ENCODE measurements at places on chromosomes 5 and 9.

GRCh38 chr5:126925482-126925881 lies 104.9 kb downstream of the MARCHF3 start:
- no peak for DNase-seq

DNA sequence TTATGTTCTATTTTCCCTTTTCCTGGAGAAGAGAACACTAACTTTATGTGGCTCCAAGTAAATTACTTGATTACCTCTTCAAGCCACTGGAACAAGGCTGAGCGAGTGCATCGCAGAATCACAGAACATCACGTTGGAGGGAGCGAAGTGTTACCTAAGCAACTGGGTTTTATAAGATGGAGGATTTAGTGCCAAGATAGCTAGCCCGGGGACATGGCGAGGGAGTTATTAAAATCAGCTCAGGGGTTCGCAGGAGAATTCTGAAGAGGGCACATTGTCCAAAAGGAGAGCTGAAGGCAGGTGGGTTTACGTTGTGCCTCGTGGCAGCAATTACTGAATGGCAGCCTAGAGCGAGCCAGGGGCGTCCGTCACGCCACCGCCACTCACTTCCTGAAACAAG lies 563.2 kb upstream of the ADAMTS16 start:
- DNase-seq: no peak

- DNase-seq: no peak
Measured at GRCh38 chr9:120718316-120718715, 4.0 kb upstream of the MEGF9 start.

- DNase-seq: no peak
Measured at GRCh38 chr9:128912270-128912853, 8.4 kb upstream of the PHYHD1 start.

DNA sequence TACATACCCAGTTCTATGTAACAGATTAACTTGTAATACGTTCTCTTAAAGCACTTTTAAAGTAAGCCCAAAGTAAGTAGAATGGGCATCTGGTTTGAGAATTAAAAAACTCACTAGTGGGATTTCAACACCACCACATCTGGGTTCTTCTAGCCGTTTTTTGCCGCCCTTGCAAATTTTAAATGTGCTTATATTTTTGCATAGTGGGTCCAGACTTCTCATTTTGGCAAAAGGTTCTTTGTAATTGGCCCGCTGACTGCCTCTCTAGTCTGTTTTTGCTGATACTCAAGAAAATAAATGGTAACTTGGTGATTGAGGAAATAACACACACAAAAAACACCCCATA lies 582 bp upstream of the FBXO4 start:
- DNase-seq: no peak

- DNase-seq: no peak
Measured at GRCh38 chr5:129172580-129172979, 78.0 kb downstream of the ISOC1 start.

DNA sequence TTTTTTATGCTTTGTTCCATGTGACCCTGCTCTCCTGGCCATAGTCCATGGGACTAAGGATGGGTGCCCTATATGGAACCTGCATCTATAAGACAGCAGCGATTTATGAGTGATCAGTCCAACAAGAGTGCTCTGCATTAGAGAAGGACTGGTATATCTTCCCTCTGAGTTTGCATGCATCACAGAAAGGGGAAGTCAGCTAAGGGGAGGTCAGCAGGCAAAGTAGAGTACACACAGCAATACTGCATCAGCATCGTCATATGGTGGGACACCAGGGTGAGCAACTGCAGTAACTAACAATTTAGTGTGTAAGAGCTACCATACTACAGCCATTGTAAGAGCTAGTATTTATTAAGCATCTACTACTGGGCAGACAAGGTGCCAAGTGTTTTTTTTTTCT lies 311.3 kb downstream of the NDUFS4 start:
- DNase-seq: no peak

GRCh38 chr5:95083606-95084005 lies 201.3 kb downstream of the MCTP1 start:
- DNase-seq: no peak

GRCh38 chr5:51225789-51226742 lies 157.2 kb upstream of the ISL1 start:
- DNase-seq: no peak

DNA sequence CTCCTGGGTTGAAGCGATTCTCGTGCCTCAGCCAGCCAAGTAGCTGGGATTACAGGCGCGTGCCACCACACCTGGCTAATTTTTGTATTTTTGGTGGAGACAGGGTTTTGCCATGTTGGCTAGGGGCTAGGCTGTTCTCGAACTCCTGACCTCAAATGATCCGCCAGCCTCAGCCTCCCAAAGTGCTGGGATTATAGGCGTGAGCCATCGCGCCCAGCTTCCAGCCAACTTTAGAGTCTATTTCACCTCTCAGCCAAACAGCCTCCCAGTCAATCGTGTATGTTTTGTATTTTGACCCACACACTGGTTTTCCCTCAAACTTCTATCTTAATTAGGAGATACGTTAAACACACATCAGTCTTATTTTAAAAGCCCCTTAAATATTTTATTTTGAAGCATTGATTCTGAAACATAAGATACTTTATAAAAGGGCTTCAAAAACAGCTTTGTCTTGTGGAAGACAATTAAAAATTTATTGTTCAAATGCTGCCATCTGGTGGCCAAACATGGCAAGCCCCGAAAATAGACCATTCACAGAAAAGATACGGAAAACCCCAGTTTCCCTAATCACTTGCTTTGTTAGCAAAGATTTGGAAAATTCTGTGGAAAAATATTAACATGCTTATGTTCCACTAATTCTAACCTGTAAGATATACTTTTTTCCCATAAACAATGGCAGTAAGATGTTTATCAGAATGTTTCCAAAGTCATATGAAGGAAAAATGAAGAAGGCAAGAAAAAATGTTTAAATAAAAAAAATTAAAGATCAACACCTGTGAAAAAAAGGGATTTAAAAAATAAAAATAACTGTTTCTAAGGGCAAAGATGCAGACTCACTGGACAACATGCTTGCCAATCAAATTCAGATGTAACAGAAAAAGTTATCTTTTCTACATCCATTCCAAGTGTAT lies 33.1 kb downstream of the APTX start:
- peak; percentile 17 for DNase-seq

DNA sequence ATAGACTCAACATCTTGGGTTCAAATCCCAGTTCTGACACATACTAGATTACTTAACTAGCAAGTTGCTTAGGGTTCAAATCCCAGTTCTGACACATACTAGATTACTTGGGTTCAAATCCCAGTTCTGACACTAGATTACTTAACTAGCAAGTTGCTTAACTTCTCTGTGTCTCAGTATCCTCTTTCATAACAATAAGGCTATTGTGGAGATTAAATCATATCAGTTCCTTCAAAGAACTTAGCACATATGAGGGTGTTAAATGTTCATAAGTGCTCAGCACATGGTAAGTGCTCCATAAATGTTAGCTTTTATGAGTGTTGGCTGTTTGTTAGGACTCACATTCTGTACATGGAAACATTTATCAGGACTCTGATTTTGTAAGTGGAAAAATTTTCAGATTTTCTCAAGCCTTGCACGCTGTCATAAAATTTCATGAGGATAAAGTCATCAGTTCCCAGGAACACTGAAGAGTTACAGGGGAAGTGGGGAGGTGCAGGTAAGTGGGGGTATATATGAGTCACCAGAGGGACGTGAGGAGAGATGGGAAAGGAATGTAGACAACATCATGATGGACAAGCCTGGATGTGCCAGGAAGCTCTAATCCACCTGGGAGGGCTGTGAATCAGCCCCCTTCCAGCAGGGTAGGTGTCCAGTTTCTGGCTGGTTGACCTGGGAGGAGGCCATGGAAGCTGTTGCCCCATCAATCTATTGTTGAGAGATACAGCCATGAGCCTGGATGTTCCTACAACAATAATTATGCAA lies 532.2 kb upstream of the WWC1 start:
- no peak for DNase-seq

DNA sequence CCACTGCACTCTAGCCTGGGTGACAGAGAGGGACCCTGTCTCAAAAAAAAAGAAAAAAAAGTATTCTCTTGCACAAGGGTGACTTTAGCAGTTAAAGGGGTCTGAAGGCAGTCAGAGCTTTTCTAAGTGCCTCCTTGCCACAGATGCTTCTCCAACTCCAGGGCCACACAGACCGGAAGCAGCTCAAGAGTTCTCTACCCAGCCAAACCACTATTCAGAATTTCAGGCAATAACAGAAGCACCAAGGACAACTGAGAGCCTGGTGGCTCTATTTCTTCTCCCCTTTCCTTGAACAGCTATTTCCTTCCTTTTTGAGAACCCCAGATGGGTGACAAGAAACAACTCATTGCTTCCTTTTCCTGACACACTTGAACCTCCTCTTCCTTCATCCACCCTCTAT lies 2.2 kb downstream of the FAM219A start:
- DNase-seq: no peak

GRCh38 chr9:83956086-83956435 lies 24.0 kb downstream of the HNRNPK start:
- no peak for DNase-seq

DNA sequence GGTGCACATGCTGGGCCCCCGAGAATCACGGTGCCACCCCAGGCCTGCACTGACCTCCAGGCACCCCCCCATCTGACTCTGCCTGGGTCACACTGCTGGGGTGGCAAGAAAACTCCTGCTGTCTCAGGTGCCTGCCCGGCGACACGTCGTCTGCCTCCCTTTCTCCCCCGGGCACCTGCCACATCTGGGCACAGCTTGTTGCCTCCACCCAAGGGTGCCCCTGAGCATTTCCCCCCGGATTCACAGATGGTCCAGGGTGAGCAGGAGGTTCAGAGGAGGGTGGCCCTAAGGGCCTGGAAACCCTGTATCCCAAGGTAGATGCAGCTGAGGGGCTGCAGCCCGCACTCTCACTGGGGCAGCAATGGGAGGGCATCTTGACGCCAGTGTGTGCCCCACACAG lies 14.9 kb upstream of the QSOX2 start:
- DNase-seq: no peak

- DNase-seq: no peak
Measured at GRCh38 chr5:143564417-143564816, 160.9 kb upstream of the NR3C1 start.

DNA sequence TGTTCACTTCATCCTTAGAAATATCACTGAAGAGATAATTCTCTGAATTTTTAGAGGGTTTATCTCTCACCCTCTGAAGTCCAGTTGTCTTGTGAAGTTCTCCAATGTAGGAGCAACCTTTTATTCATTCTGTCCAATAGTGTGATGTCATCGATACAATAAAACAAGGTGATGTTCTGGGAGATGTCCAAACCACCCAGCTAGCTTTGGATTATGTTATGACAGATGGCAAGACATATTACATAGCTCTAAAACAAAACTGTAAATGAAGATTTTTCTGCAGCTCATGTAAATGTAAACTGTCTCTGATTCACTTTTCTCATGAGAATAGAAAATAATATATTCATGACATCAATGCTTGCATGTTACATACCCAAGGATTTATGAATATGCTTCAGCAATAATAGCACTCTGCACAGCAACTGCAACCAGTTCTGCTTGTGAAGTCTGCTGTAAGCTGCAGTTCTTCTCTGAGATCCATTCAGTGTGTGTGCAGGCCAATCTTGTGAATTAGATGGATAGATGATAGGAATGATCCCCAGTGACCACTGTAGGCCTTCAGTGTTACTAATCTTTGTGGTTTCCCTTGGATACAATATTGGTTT lies 172.6 kb upstream of the CDH12 start:
- DNase-seq: no peak

- no peak for DNase-seq
Measured at GRCh38 chr9:125272697-125273096, 11.1 kb downstream of the GAPVD1 start.

DNA sequence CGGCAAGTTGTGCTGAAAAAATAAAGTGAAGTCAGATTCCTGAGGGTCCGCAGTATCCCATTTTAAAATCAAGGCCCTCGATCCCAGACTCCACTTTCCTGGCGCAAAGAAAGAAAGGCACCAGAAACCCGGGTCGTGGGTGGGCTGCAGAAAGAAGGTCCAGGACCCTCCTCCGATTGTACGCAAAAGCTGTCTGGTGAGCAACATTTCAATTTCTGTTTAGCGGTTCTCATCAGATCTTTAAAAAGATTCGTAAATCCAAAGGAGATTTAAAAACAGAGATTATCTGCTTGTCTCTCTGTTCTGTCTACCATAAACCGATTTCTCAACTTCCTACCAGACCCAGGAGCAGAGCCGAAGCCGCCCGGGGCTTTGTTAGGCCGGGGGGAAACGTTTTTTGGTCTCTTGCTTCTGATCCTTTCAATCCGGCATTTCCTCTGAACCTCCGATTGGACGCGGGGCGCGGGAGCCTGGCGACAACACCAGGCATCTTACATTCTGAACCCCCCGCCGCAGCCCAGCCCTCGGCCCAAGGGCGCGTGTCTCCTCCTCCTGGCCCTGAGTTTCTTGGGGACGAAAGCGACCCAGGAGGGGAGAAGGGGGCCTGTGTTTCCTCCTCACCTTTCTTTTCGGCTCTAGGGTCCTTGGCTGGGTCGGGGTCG lies 746 bp downstream of the NKX2-5 start:
- no peak for DNase-seq

- no peak for DNase-seq
Measured at GRCh38 chr5:175809531-175810121, 61.8 kb upstream of the CPLX2 start.

GRCh38 chr9:114968671-114969070 lies 38.3 kb upstream of the TNFSF8 start:
- DNase-seq: no peak

DNA sequence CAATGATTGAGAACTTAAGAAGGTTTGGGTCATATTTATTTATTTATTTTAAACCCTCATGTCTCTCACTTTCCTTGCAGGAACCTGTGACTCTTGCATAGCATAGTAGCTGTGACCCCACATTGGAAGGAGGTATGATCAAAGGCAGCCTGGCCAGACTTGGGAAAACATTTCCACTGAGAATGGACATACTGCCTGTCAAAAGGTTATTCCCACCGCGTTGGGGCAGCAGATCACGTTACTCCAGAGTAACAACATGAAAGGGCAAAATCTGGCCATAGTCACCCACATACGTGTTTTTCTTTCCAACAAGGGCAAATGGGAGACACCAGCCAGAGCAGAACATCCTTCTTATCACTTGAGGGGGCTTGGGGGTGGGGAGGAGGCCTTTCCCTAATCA lies 95.7 kb downstream of the ARL15 start:
- DNase-seq: no peak

DNA sequence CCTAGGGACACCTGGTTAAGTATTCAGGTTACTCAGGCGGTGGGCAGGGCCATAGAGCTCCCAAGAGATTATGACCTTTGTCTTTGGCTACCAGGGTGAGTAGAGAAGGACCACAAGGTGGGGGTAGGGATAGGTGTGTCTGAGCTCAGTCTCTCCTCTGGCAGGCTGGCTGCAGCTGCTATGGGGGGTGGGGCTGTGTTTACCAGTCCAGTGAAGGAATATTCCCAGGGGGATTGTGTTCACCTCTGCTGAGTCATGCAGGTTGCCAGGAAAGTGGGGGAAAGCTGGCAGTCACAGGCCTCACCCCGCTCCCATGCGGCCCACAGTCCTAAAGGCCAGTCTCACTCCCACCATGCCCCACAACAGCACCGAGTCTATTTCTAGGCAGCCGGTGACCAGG lies 53.6 kb upstream of the POU5F2 start:
- no peak for DNase-seq
